ENCODE measurements at places on chromosomes 4 and X.

GRCh38 chr4:986428-986878 is 391 bp upstream of the IDUA start:
- no peak for DNase-seq

GRCh38 chrX:35809781-35810180 is 11.6 kb downstream of the MAGEB16 start:
- DNase-seq = no peak

GRCh38 chr4:82247629-82248028 is 126.2 kb downstream of the HNRNPD start:
- DNase-seq = no peak

GRCh38 chrX:24360272-24360671 is at the start of gene SUPT20HL1:
TSS of gene SUPT20HL1 (plus strand) at chrX:24360639. CDS start at chrX:24362761, 2,122 bp downstream.
- DNase-seq = no peak

- DNase-seq = no peak
These were observed 208.7 kb upstream of the FTHL17 start for GRCh38 chrX:31280580-31280979.

DNA sequence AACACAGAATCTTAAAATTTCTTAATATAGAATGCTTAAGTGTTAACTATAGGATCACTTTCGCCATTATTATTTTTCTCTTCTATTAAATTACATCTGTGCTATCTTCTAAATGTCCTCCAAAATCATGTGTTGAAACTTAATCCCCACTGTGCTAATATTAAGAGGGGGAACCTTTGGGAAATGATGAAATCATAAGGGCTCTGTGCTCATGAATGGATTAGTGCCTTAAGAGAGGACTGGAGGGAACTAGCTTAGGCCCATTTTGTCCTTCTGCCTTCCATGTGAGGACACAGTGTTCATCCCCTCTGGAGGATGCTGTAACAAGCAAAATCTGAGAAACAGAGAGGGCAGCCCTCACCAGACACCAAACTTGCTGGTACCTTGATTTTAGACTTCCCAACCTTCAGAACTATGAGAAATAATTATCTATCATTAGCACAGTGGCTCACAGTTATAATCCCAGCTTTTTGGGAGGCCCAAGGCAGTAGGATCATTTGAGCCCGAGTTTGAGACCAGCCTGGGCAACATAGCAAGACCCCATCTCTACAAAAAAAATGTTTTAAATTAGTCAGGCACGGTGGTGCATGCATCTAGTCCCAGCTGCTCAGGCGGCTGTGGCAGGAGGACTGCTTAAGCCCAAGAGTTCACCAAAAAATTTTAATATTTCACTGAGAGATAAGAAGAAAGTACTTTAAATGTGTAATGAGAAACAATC is 26.3 kb downstream of the KLHL8 start:
- DNase-seq = no peak

DNA sequence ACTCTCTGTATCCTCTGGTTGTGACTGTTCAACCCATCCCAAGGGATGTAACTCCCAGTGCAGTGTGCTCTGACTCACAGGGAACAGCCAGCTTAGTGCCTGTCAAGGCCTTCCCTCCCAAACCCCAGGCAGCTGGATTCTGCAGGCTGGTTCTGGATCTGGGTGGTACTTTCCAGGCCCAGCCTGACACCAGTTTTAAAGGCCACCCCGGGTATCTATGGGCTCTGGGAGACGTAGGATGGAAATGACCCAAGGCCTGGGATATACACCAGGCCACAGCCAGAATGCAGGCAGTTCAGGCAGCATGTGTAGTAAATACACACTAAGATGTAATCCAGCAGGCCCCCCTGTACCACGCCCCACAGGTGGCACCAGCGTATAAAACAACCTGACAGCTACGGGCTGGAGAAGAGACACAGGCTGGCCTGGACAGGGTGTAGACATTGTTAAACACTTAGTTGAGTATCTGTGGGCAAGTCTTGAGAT is 64.2 kb downstream of the SPINK2 start:
- DNase-seq = no peak

DNA sequence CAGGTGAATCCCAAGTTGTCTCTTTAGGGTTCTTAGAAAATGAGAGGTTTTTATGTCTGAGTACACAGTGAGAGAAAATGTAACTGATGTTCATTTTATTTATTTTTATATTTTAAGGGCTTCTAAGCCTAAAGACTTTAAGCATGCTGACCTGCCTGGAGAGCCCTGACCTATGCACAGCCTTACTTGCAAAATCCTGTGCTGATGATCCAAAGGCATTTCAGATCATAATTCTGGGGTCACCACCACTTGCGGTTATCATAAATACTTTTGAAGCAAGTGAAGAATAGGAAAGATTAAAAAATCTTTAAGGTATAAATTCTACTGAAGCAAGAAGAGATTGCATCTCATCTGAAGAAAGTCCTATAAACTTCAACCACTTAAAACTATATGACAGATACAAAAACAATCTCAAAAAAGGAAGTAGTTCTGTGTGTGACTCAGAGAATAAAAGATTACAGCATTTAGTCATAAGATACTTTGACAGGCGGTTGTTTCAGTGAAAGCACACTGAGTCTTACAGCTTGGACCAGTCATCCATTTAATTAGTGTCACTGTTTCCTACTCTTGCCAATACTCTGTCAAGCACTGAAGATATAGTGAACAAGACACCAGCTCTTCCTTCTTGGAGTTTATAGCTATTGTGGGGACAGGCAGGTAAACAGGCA is 245.2 kb upstream of the DIPK2B start:
- no peak for DNase-seq

DNA sequence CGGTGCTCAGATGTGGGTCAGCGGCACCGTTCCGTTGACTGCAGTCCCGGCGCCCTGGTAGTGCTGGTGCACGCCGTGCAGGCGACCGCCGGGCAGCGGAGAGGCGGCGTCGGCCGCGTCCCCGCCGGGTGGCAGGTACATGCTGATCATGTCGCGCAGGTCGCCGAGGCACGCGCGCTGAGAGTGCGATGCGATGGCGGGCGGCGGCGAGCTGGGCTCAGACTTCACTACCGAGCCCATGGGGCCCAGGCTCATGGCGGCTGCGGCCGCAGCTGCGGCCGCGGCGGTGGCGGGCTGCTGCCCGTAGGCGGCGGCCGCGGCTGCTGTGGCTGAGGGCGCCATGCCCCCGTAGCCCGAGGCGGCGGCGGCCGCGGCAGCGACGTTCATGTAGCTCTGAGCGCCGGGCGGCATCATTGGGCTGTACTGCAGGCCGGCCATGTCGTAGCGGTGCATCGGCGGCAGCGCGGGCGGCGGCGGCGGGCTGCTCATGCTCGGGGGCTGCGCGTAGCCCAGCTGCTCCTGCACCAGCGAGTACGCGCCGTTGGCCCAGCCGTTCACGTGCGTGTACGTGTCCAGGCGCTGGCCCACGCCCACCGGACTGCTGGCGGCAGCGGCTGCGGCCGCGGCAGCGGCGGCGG is 1.0 kb downstream of the SOX3 start:
- DNase-seq = no peak

GRCh38 chrX:115588179-115588578 is 27.2 kb downstream of the PLS3 start:
- DNase-seq = no peak

- DNase-seq = no peak
These were observed 94.8 kb downstream of the GPRIN3 start for GRCh38 chr4:89212666-89213381.

DNA sequence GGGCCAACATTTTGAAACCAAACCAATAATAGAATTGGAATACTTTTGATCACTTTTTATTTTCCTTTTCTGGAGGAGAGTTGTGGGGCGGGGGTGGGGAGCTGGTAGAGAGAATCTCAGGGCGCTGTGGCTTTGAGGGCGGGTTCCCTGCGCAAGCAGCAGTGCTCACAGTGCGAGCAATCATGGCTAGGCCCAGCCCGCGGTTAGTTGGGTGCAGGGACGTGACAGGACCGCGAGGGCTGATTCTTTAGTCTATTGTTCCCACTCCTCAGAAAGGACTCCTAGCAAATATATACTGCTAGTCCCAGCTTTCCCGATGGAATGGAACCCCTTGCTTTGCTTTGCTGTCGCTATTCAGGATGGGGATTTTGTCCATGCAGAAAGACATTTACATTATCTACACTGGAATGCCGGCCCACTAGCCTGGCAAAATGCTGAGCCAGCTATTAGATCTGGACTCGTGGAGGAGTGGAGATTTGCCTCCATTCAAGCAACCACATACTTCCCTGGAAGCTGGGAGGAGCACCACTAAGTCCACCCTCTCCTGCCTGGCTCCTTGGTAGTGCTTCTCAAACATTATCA is 23.9 kb upstream of the APLN start:
- no peak for DNase-seq

- DNase-seq = no peak
These were observed 2.0 kb downstream of the ZFX start for GRCh38 chrX:24151513-24151912.

- DNase-seq = no peak
These were observed 98.2 kb downstream of the YIPF7 start for GRCh38 chr4:44553180-44553579.

DNA sequence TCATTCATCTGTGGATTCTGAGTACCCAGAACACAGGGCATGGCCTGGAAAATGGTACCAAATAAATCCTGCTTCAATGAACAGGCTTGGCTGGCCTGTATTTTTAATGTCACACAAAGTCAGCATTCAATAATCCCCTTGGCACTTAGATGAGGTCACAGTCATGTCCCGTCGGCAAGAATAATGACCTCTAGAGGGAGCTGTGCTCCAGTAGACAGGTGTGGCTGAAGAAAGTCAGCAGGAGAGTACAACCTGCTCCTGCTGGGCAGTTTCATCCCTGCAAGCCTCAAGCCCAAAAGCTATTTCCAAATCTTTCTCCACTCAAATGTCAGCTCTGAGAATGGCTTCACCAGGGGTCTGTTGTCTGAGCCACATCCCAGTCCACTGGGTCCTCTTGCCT is 404.0 kb upstream of the F9 start:
- DNase-seq = no peak

- no peak for DNase-seq
These were observed 248.6 kb downstream of the HNRNPD start for GRCh38 chr4:82124932-82125786.

GRCh38 chr4:48195853-48196252 is 61.8 kb upstream of the TXK start:
- no peak for DNase-seq

DNA sequence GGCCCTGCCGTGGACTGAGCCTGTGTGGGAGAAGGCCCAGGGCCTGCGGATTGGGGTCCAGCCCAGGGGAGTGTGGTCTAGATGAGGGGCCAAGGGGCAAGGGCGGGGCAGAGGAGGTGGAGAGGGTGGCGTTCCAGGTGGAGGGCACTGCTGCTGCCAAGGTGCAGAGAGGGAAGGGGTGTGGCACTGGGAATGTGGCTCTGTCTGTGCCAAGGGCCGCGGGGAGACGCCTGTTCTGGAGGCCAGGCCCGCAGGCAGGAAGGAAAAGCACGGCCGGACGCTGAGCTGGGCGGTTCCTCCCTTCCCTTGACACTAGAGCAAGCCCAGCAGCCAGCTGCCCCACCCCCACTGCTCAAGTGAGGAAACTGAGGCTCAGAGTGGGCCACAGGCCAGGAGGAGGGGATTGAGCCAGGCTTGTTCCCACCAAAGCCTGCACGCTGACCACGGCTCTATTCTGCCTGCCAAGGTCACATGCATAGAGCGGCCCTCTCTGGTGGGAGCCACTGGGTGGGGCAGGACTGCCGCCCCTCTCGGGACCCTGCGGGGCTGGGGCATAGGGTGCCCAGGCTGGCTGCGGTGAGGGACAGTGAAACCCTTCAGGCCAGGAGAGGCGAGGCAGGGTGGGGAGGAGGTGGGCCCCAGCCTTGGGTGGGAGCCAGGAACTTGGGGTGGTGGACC is 13.0 kb downstream of the SH3BP2 start:
- DNase-seq = no peak

DNA sequence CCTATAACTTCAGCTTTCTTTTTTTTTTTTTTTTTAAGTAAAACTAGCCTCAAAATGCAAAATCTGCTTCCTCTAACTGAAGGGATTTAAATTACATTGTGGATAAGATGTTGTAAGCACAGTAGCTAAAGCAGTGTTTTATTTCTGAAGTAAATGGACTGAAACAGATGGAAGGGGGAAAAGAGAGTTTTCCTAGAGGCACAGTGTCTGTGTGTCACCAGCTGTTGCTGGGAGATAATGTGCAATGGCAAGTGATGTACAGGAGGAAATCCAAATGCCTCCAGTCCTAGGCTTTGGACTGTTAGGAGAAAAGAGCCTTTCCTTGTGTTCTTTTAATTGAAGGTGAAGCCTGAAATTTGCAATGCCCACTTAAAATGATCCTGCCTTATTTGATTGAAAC is 672.1 kb downstream of the GRXCR1 start:
- no peak for DNase-seq

GRCh38 chr4:177119021-177119471 is 190.6 kb upstream of the NEIL3 start:
- no peak for DNase-seq

DNA sequence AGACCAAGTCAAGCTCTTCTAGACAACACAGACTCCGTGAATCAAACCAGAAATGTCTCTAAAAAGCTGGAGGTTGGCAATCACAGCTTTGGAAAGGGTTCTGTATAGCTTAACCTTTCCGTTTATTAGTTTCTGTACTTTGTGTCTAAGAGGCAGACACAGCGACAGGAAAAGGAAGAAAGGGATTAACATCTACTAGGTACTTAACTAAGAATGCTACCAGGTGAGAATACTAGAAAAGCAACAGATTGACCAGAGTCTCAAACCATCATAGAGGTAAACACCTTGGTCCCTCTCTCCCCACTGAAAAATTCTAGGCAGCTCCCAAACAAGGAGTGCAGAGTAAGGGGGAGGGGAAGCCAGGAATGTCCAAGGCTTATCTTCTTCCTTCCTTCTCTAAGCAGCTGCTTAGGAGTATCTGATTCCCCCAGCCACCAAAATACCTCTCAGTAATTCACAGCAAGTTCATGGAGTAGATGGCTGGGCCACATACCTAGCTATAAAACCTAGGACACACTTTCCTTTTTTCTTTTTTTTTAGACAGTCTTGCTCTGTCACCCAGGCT is 80.8 kb downstream of the APBB2 start:
- no peak for DNase-seq

DNA sequence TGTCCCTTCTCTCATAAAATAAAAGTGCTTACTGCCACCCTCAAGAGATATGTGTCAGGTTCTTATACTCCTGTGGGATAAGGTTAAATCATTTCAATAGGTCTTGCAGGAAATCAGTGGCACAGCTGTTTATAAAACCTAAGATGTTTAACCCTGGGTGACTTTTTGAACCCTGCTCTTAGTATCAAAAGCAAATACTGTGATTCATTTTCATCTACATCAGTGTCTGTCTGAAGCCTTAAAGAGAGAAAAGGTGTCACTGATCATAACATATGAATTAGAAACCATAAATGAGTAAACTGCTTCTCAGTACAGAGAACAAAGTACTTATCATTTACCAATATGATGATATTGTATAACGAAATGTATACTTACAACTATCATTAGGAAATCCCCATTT is 59.0 kb downstream of the CCSER1 start:
- no peak for DNase-seq

- DNase-seq = no peak
These were observed 4.3 kb downstream of the KLHL5 start for GRCh38 chr4:39066371-39066770.

DNA sequence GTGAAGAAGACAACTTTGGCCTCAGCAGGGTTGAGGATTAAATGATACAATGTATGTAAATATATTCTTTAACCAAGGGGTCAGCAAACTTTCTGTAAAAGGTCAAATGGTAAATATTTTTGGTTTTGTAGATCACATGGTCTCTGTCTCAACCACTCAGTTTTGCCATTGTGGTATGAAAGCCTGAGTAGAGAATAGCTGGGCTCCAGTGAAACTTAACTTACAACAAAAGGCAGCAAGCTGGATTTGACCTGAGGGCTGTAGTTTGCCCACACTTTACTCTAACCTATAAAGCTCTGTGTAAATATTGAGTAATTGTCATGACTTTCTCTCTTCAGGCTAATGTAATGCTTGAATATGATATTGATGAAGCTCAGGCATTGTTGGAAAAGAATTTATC is 19.6 kb downstream of the VBP1 start:
- no peak for DNase-seq

All from stimulated activated CD8-positive, alpha-beta memory T cell treated with anti-CD3 and anti-CD28 coated beads, Interleukin-2, amount 100 ng/mL, for 48 hours (primary cell).